Cortex of kidney (tissue), 1 donor: ENCODE measurements at places on chromosomes 2 and 18.

- DNase-seq: no peak
Measured at GRCh38 chr2:43078781-43079755, 147.3 kb downstream of the ZFP36L2 start.

DNA sequence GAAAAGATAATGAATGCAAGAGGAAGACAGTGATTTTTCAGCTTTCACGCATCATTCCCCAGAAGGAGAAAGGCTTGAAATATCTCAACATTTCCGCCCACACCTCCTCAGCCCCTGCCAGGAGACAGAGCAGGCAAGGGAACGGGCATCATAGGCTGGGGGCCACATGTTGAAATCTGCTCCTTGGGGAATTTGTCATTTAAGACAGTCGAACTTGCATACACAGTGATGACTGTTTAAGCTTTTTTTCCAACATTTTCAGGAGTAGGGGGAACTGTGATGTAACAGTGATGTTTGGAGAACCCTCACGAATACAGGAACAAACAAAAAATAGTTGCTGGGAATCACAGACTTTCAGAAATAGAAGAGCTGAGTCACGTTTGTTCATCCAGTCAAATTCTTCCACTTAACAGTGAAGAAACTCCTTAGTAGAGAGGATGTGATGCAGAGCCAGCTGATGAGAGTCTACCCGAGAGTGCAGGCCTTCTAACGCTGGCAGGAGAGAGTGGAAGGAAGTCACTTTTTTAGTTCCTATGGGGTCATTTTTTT lies 266.8 kb downstream of the ALPK2 start:
- no peak for DNase-seq

GRCh38 chr2:185279999-185280398 lies 458.6 kb upstream of the FSIP2 start:
- DNase-seq: no peak

- no peak for DNase-seq
Measured at GRCh38 chr2:46505472-46505783, 26.1 kb downstream of the TMEM247 start.

DNA sequence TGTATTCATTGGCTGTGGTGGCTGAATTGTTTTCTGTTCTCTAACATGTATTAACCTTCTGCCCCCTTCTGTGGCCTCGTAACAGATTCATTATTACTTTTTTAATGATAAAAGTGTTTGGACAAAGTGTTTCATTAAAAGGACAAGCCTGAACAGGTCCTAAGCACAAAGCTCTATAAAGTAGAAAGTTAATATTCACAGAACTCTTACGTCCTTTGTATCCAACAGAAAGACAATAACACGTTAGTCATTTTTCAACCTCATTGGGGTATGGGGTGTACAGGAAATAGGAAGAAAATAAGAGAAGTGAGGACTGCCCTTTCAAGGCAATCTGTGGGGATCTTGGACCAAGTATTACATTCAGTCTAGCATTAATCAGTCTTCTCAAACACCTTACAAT lies 105.5 kb upstream of the RGPD4 start:
- DNase-seq: no peak

DNA sequence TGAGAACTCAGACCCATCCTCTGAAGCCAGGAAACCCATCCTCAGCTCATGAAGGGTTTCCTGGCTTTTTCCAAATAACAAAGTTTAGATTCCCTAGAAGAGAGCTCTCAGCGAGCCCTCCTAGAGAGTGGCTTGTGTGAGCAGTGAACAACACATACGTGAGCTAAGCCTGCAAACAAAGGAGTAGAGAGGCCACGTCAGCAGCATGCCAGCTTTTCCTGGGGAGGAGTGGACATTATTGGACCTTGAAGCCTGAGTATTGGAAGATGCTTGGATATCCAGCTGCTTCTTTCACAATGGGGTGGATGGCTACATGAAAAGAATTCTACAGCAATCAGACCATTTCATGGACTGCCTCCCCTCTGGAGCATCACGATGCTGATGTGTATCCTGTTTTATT lies 21.1 kb downstream of the KIF5C start:
- DNase-seq: no peak

DNA sequence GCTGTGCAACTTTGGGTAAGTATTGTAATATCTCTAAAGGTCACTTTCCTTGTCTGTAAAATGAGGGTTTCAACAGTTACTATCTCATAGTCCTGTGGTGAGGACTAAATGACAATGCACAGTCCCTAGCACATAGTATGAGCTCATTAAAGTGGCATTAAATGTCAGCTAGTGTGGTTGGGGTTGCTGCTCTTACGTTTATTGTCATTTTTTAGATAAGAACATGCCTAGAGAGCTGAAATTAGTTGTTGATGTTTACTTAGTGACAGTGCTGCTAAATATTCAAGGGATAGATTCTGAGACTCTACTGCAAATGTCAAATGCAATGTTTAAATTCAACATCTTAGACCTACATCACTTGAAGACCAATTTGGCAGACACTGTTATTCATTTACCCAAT lies 356.1 kb upstream of the ETAA1 start:
- DNase-seq: no peak

- no peak for DNase-seq
Measured at GRCh38 chr2:216030216-216030615, 16.9 kb upstream of the MREG start.

GRCh38 chr18:46642561-46642960 lies 14.5 kb downstream of the LOXHD1 start:
- no peak for DNase-seq

- DNase-seq: no peak
Measured at GRCh38 chr18:24928301-24928878, 423.6 kb downstream of the ZNF521 start.

GRCh38 chr2:17658251-17658843 lies 95.3 kb downstream of the SMC6 start:
- DNase-seq: no peak

- DNase-seq: no peak
Measured at GRCh38 chr18:39743463-39743862, 2177.9 kb upstream of the CELF4 start.

DNA sequence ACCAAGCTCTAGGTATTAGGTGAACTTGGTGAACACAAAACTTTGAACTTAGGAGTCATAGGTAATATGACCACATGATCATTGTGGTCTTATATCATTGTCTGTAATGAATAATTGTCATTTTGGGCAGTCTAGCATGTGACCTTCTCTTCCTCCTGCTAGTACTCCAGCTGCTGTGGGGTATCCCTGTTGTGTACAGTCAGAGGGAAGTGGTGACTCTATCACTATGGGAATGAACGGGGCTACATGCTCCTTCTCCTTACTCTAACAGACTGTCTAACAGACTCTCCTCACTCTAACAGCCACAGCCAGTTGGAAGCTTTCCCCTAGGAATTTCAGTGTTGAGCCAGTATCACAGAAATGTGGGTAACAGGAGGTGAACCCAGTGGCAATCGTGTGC lies 68.2 kb upstream of the NEDD4L start:
- DNase-seq: no peak

DNA sequence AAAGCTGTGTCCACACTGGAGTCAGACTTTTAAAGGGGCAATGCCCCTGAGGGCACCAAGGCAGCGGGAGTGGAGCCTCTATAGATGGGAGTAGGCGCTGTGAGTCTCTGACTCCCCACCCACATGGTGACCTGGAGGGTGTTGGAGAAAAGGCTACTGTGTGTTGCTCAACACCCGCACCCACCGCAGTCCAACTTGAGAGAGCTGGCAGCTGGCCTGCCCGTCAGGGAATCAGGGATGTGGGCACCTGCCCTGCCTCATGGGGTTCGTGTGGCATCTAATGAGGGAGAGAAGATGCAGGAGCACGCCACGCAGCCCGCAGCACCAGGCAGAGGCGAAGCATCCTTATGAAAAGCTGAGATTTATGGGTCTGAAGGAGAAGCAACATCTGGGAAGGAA lies 84.2 kb downstream of the KLHL29 start:
- no peak for DNase-seq

GRCh38 chr2:231467613-231468530 lies 3.6 kb upstream of the NCL start:
- DNase-seq: no peak

- no peak for DNase-seq
Measured at GRCh38 chr2:150575861-150576260, 88.4 kb upstream of the RND3 start.

GRCh38 chr2:112633708-112634107 lies 12.0 kb upstream of the SLC20A1 start:
- no peak for DNase-seq

GRCh38 chr2:235844561-235844960 lies 323.6 kb downstream of the GBX2 start:
- no peak for DNase-seq

DNA sequence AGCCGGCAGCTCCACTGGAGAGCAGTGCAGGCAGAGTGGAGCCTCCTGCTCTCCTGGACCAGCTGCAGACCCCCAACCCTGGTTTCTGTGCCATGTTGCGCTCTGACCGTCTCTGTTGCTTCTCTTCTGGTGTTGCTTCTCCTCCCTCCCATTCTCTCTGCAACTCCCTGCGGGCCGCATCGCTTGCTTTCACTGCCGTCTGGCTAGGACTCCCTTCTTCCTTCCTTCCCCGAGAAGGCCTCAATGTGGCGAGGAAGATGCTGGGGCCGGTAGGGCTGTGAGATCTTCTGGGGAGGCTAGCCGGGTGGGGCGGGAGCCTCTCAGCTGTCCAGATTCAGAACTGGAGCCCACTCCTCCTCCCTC lies 6.2 kb downstream of the DNAJB2 start:
- DNase-seq: no peak

GRCh38 chr18:48629730-48630324 lies 91.0 kb downstream of the CTIF start:
- DNase-seq: no peak

- DNase-seq: no peak
Measured at GRCh38 chr18:45370255-45371010, 244.8 kb upstream of the SLC14A2 start.

DNA sequence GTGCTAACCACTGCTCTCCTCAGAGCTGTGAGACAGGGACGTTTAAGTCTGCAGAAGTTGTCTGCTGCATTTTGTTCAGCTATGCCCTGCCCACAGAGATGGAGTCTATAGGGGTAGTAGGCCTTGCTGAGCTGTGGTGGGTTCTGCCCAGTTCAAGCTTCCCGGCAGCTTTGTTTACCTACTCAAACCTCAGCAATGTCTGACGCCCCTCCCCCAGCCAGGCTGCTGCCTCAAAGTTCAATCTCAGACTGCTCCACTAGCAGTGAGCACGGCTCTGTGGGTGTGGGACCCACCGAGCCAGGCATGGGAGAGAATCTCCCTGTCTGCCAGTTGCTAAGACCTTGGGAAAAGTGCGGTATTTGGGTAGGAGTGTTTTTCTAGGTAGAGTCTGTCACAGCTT lies 387.8 kb upstream of the SLC39A10 start:
- no peak for DNase-seq

GRCh38 chr2:61645911-61646310 lies 107.8 kb upstream of the XPO1 start:
- DNase-seq: no peak

DNA sequence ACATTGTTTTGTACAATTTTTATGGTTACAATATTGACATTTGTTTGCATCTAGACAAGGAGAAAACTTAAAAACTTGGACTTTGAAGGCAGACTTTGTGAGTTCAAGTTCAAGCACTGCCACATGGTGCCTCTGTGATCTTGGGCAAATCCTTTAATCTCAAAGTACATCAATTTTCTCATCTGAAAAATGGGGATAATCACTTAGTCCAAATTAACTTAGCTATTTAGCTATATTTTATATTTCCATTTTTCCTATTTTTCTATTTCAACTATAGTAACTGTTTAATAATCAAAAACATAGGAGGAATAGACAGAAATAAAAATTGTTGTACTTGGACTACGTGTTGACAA lies 38.7 kb downstream of the IL1R2 start:
- no peak for DNase-seq

GRCh38 chr2:227163485-227163997 lies 464 bp downstream of the COL4A4 start:
- no peak for DNase-seq

DNA sequence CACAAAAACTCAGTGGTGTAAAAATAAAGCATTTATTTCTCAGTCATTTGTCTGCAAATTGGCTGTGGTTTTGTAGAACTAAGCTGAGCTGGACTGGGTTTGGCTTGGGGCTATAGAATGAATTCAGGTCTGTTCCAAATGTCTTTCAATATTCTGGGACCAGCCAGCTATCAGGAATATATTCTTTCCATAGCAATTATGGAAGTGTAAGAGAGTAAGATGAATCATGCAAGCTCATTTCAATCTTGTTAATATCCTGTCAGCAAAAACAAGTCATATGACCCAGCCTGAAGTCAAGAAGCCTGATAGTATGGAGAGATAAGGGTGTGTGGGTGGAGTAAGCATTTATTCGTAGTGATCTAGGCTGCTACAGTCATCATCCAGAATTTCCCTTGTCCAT lies 481.0 kb upstream of the CDH2 start:
- no peak for DNase-seq

DNA sequence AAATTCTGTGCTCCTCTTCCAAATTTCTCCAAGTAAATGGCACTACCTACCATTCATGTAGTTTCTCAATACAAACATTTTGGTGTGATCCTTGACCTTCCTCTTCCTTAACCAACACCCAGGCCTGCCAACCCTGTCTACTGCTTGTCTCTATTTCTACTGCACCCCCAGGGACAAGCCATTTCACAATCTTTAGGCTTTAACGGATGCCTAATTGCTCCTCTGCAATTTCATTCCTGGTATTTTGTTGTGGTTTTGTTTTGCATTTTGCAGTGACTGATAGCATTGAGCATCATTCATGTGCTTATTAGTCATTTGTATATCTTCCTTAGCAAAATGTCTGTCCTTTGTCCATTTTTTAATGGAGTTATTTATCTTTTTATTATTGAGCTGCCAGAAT lies 10.0 kb downstream of the FAP start:
- DNase-seq: no peak

- no peak for DNase-seq
Measured at GRCh38 chr2:42593282-42593681, 24.9 kb downstream of the MTA3 start.

GRCh38 chr2:196538646-196539045 lies 100.9 kb upstream of the CCDC150 start:
- no peak for DNase-seq

- DNase-seq: no peak
Measured at GRCh38 chr18:41660654-41661053, 294.4 kb upstream of the PIK3C3 start.

- DNase-seq: no peak
Measured at GRCh38 chr2:65371074-65371434, 61.3 kb downstream of the SPRED2 start.

- DNase-seq: no peak
Measured at GRCh38 chr18:49023938-49024803, 73.4 kb upstream of the SMAD7 start.

GRCh38 chr18:10116574-10116973 lies 202.8 kb downstream of the VAPA start:
- no peak for DNase-seq

DNA sequence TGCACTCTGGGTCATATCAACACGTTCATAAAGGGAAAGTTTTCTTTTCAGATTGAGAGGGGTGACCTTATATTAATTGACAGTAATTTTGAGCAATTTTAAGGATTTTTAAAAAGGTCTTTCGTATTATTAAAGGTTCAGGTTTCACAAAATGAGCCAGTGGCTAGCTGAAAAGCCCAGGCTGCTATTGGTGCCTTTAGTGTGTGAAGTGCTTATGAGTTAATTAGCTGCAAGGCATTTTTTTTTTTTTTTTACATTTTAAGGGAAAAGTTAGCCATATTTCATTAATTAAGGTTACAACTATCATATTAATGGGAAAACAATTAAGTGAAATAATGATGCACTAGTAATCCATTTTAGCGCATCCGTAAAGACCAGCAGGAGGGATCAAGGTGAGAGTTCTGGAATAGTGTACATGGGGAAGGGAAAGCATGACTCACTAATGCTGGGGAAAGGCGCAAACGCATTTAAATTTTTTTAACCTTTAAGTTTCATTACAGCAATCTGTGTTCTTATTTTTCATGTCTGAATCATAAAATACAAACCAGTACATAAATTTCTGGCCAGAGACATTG lies 200.0 kb downstream of the ZNF407 start:
- DNase-seq: no peak
